ENCODE measurements at places on chromosomes 6 and 20.

GRCh38 chr6:168692193-168692914 lies 251.4 kb downstream of the SMOC2 start:
- no peak for DNase-seq

DNA sequence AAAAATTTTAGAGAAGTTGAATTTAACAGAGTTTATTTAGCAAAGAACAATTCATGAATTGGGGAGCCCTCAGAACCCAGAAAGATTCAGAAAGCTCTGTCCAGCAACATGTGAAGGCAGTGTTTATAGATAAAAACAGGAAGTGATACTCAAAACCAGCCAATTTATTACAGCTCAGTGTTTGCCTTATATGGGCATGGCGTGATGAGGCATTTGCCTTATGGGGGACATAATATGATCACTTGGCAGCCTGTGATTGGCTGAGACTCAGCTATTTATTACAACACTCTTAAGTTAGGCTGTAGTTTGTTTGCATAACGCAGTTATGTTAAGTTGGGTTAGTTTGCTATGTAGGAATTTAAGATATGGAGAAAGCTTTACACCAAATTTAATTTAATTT lies 11.5 kb downstream of the HLA-DPA1 start:
- no peak for DNase-seq

DNA sequence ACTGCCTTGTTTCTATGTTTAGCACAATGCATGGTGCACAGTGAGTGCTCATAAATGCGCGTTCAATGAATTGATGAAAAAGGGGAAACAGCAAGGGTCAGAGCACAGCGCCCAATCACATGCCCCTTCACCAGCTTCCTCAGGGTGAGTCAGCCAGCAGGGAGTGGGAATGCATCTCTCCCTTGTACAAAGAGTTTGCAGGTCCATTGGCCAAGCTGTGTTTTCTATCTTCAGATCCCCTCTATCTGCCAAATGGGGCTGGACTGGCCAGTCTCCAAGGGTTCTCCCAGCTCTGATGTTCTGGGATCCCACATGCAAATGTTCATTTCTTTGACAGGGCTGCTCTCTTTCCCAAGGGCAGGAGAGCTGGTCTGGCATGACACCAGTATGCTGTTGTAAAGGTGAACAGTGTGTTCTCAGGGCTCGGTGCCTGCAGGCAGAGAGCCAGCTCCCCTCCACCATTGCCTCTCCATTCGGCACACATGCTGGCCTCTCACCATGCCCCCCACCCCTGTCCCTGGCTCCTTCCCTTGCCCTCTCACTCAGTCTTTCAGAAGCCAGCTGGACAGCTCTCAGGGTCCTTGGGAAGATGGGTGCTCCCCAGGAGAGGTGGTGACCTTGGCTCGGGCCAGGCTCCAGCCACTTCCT lies 25.0 kb downstream of the ANGPT4 start:
- DNase-seq: no peak

DNA sequence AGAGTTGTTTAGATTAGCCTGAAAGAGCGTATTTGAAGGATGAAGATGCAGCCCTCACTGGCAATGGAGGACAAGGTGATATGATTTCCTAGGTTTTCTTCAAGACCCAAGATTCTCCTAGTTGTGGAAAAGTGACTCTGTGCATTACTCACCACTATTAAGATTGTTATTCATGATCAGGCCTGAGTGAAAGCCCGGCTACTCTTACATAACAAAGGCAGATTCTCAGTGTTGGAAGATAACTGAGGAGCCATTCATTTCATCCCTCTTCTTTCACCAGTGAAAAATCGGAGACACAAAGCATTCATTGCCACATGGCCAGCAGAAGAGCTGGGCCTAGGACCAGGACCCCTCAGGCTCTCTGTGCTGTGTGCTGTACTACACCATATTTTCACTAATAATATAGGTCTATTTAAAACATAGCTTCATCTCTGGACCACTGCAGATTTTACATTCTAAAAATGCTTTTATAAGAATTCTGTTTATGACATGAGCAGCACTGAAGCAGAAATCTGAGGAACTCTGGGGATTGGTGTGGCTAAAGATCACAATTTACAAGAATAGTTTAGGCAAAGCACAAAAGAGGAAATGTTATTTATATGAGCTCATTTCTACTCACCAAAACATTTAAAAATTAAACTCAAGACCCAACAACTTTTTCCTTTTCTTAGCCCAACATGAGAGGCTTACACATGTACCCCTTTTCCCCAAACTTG lies 181.9 kb upstream of the CCN2 start:
- DNase-seq: no peak

GRCh38 chr20:25539742-25540672 lies 45.3 kb downstream of the NINL start:
- DNase-seq: no peak

GRCh38 chr6:57220083-57220703 lies 1.9 kb downstream of the RAB23 start:
- no peak for DNase-seq

GRCh38 chr20:13571662-13572061 lies 67.1 kb downstream of the TASP1 start:
- no peak for DNase-seq

DNA sequence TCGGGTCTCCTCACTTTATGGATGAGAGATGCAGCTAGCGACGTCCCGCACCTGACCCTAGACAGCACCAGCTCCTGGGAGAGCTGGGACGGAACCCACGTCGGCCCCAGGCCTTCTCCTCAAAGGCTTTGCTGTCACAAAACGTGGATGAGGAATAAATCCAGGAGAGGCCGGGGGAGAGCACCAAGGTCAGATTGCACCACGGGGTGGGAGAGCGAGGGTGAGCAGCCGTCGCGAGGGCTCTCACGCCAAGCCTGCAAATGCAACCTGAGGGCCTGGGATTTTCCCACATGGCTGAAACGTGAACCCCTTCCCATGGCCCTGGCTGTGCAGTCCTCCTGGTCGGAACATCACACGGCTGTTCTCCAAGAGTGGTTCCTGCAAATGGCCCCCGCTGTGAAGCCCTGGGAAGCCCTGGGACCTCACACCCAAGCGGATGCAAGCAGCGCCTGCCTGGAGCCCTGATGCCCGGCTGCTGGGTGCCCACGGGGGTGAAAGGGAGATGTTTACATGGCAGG lies 45.3 kb downstream of the DLL1 start:
- DNase-seq: no peak

DNA sequence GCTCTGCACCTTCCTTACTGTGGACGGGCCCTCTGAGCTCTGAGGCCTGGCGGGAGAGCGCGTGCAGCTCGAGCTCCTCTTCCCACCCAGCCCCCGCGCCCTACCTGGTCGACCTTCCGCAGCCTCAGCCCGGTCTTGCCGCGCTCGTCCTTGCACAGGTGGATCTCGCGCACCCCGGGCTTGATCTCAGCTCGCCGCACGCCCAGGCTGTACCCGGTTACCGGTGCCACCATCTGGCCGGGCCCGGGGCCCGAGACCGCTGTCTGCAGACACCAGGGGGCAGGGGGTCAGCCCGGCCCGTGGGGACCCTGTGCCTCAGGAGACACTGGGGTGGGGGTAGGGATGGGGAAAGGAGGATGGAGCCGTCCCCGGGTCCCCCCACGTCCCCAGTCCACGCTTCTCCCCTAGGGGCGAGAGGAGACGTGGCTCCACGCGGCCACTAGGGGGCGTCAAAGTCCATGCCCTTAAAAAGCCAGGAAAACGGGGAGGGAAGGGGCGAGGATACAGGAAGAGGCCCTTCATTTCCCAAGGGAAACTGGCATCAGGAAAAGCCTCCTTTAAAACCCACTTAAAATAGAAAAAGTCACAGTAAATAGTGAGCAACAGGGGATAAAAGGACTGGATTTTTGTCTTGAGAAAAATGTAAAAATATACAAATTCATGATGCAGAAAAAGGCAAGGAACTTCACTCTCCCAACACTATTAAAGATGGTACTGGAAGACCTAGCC lies 15.5 kb downstream of the SDCBP2 start:
- peak; percentile 30 for DNase-seq

GRCh38 chr6:142377497-142377848 lies 75.7 kb downstream of the ADGRG6 start:
- DNase-seq: no peak

DNA sequence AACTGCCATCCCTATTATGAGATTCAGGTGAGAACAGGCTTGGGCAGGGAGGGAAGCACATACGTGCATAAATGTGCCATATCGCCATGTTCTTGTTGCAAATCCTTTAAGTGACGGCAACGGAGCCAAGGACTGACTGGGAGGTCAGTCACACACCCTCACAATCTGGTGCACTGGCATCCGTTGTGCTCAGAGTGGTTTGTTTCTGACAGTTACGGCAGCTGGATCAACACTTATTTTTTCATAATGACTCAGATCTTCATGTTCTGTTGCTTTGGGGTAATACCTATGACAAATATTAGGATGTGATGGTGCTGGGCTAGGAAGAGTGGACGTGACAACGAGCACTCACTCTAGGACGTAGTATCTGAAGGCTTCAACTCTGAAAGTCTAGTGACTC lies 56.2 kb upstream of the PREP start:
- no peak for DNase-seq

GRCh38 chr6:110621061-110621460 lies 144.6 kb upstream of the SLC22A16 start:
- DNase-seq: no peak

DNA sequence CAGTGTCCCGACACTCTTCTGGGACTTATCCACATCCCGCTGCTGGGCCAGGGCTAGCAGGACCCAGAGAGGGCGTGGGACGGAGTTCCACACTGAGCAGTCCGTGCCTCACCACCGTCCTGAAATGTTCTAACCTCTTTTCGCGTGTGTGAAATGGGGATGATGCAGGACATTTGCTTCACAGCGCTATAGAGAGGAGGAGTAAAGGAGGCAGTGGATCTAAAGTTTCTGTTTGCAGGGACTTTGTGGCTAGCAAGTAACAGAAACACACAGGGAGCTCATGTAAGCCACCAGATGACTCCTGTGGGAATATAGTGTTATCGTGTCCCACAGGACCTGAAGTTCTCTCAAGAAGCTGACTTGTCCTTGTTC lies 634 bp downstream of the ITPA start:
- no peak for DNase-seq

DNA sequence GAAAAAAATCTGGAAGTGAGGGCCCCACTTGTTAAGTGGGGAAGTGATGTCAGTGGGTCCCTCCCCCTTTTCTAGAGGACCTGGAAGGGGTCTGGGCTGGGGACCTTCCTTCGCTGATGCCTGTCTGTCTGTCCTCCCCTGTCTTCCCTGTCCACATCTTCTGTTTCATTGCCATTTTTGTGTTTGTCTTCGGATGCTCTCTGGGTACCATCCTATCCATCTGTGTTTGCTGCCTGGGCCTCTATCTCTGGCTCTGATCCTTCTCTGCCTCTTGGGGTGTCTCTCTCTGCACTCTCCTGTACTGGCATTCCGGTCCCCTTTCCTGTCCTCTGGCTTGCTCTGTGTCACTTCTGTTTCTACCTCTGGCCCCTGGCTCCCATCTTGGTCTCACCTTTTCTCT lies 2.3 kb downstream of the TMEM151B start:
- no peak for DNase-seq

- no peak for DNase-seq
Observed at GRCh38 chr6:79862126-79862525, 85.2 kb downstream of the ELOVL4 start.

DNA sequence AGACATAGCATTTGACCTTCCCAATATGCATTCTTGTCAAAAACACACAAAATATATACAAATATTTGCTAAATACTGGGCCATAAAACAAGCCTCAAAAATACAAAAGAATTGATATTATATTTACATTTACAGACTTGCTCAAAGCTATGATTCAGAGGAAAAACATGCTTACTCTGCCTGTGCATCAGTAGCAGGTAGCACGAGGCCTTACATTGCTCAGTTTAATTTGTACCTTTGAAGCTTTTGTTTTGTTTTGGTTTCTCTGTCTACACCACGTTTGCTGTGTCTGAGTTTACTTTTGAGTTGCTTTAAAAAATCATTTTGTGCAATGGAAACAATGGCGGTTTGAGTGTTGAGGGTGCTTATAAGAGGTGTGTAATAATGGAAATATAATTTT lies 99.3 kb downstream of the PHF3 start:
- no peak for DNase-seq

- no peak for DNase-seq
Observed at GRCh38 chr6:17583811-17584210, 16.3 kb upstream of the FAM8A1 start.

GRCh38 chr20:3757268-3757667 lies 10.3 kb downstream of the ADISSP start:
- DNase-seq: no peak

- no peak for DNase-seq
Observed at GRCh38 chr6:112038268-112038667, 15.6 kb upstream of the CCN6 start.

GRCh38 chr6:161561908-161562307 lies 288.0 kb upstream of the AGPAT4 start:
- no peak for DNase-seq

DNA sequence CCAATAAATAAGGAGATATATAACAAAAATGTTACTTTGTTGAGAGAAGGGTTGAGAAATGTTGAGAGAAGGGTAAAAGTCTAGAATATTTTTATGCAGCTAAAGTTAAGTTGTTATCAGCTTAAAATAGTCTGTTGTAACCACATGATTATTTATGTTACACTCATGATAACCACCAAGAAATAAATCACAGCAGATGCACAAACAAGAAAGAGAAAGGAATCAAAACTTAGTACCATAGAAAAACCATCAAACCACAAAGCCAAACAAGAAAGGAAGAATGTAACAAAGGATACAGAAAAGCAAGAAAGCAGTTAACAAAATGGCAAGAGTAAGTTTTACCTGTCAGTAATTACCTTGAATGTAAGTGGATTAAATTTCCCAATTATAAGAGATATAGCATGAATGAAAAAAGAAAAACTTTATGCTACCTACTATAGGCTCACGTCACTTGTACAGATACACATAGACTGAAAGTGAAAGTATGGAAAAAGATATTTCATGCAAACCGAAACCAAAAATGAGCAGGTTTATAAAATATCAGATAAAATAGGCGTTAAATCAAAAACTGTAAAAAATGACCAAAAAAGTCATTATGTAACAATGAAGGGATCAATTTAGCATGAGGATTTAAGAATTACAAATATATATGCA lies 93.6 kb downstream of the STXBP5 start:
- no peak for DNase-seq

DNA sequence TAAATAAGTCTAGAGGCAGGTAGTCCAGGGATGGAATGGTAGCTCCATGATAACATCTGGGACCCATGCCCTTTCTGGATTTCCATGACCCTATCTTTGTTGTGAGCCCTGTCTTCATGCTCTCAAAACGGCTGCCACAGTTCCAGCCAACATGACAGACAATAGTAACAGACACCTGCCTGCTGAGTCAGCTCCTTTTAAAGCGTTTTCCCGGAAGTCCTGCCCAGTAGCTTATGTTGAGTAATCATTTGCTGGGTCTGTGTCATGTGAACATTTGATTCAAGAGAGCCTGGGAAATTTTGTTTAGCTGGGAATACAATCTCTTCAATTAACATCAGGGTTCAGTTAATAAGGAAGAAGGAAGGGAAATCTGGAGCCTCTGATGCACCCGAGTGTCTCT lies 262.2 kb upstream of the SULF2 start:
- no peak for DNase-seq

DNA sequence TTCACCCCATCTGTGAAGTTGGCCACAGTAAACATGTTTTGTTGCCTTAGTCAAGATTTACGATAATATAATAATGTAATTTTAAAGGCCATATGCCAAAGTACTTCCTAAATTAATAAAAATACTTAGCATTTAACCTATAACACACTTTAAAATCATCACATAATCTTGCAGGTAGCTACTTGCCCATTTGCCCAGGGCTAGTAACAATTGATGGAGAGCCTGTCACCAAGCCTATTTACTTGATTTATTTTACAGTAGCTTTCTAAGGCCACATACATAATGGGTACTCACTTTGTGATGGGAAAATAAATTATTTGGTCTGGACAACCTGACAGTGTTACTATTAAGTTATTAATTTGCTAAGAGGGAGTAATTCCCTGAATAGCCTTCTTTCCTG lies 14.5 kb downstream of the BTBD9 start:
- DNase-seq: no peak

Measured in stimulated activated CD4-positive, alpha-beta T cell treated with anti-CD3 and anti-CD28 coated beads, Interleukin-1b, Interleukin-23, amount 100 ng/mL, for 1 hour (primary cell).